ENCODE measurements at places on chromosomes 12 and 14. TPM values are rescaled to one million over a fixed set of nuclear protein-coding genes. Genes with fewer than 3 reads are reported as not detected.

Gene CEBPE
- not detected for total RNA-seq

Gene GPR84
- total RNA-seq: not detected

Gene PARP2
- total RNA-seq: 21.3 TPM

Gene IQSEC3
- not detected for total RNA-seq

Gene SOCS4
- total RNA-seq: 50.1 TPM

Gene TPH2
- total RNA-seq: not detected

Gene DPPA3
- total RNA-seq: not detected

Gene LRTM2
- total RNA-seq: not detected

Gene KRT72
- not detected for total RNA-seq

Gene TAS2R8
- total RNA-seq: not detected
